ENCODE measurements at places on chromosomes 4 and X.

DNA sequence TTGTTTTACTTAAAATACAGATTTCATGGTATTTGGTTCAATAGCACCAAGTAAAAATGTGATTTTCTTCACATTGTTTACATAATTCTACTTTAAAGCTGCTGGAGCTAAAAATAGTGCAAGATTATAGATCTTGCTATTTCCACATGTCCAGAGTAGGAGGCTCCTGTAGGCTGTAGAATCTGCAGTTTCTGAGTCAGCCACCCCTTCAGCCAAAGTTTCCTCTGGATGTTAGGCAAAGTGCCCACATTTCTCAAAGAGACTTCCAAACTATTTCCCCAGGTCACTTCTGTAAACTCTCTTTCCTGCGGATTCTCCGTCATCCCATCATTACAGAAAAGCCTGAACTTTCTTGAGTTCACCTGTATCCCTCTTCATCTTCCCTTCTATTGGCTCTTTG, 342.5 kb upstream of the FSTL5 start:
- no peak for DNase-seq

GRCh38 chrX:152845618-152846240, 14.9 kb downstream of the NSDHL start:
- no peak for DNase-seq

GRCh38 chr4:84394386-84394785, 104.7 kb downstream of the NKX6-1 start:
- DNase-seq: no peak

DNA sequence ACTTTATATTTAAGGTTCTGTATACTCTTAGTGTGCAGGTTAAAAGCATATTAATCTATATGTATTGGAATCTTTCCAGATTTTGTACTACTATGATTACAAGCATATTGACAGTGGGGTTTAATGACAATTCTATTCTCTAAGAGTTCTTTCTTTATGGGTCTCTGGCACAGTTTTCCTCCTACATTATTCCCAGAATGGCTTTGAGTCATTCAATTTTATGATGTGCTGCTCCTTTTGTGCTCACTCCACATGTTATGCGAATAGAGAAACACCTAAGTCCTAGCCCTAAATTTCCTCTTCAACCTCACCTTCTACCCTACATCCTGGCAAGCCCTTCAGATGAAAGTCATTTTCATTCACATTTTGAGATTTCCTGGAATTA, 209.9 kb upstream of the DIAPH2 start:
- no peak for DNase-seq

DNA sequence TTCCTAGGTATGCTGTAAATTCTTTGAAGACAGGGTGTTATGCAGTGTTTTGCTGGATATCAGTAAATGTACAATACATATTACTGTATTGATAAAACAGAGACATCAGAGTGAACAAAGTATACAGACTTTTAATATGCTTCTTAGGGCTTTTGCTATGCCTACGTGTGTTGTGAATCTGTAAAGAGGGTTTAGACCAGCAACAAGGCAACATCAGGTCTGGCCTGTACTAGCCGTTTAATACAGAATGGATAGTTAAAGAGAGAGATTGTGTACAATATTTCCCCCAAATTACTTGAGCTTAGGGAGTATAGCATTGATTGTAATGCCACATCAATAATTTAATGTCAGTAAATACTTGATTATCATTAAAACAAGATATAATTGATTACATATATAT, 75.2 kb downstream of the PAQR3 start:
- no peak for DNase-seq

- no peak for DNase-seq
Observed at GRCh38 chr4:88610771-88611170, 18.5 kb downstream of the HERC3 start.

- DNase-seq: no peak
Observed at GRCh38 chr4:100075056-100075455, 115.2 kb downstream of the DDIT4L start.

DNA sequence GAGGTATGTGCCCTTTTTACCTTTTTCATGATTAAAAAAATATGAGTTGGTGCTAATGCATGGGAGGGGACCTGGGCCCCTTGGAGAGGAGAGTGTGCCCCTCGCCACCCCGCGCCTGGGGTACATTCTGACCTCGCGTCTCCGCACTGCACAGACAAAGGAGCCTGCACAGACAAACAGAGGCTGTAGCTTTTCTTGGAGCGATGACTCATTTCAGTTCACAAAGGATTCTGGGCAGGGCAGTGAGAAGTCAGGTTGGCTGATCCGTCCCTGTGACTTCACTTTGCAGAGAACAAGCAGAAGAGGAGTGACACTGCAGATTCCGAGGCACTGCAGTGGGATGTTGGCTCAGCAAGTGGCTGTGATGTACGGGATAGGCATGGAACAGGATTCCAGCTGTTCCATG, 82.9 kb downstream of the STOX2 start:
- no peak for DNase-seq

GRCh38 chr4:726235-726787, 20.7 kb downstream of the PCGF3 start:
- DNase-seq: no peak

- DNase-seq: no peak
Observed at GRCh38 chr4:114780205-114780604, 181.6 kb downstream of the UGT8 start.

GRCh38 chrX:154138857-154139256, 5.2 kb upstream of the OPN1LW start:
- DNase-seq: no peak

GRCh38 chr4:61493470-61493869, 293.3 kb downstream of the ADGRL3 start:
- no peak for DNase-seq

DNA sequence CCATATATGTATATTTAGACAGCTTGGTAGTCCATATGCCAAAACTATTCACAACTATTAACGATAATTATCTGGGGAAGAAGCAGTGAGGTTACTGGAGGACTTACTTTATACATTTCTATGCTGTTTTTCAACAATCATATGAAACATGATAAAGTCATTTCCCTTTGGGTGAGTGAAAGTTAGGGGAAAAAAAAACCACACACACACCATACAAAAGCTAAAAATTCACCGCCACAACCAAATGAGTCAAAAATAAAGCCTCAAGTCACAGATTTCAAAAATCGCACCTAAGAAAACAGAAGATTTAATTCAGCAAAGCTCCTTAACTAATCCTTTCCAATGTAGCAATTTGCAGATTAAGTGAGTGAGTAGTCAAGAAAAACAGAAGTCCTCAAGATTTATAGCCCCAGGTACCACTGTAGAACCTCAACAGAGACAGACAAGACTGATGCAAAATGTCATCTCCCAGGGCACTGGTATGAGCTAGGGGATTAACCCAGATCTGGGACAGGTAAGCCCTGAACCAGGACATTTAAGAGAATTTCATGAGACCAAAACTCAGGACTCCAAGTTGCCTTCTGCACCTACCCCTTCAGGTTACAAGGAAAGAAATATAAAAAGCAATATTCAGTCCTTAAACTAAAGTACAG, 35.1 kb downstream of the SYTL4 start:
- DNase-seq: no peak

DNA sequence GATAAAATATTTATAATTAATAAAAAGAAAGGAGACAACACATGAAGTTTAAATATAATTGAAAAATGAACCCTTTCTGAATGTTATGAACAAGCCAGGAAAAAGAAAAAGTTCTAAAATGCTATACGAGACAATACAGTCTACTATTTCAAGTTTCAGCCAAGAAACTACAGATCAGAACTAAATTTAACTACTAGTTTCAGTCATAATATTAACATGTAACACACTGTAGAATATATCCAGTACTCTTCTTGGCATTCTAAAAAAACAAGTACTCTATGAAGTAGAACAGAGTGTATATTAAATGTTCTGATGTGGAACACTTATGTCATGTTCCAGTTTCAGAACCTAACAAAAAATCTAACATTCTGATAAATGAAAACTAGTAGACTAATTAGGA, 679.7 kb downstream of the FAT4 start:
- no peak for DNase-seq

DNA sequence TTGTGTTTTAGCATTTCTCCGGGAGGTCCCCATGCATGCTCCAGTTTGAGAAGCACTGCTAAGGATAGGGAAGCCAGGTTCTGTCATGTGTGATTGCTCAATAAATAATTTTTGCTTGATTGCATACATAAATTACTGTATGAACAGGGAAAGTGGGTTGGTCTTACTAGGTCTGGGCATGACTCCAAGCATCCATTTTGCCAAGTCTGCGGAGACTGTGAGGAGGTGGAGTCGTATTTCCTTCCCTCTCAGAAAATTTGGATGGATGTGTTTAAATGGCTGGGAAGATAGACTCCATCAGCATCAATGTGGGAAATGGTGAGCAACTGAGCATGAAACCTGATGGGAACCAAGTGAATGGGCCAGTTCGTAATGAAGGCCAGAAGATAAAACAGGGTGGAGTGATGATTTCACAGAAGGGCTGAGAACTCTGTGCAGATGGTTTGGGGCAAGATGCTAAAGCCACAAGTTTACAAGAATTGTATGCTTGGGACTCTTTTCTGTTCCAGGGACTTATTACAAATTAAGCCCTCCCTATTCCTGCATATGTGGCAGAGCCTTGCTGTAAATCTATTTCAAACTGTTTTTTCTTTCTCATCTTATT, 84.1 kb downstream of the NHS start:
- DNase-seq: no peak

GRCh38 chrX:17488036-17488435, 113.0 kb downstream of the NHS start:
- DNase-seq: no peak

GRCh38 chr4:105182211-105182610, 35.5 kb downstream of the TET2 start:
- DNase-seq: no peak

DNA sequence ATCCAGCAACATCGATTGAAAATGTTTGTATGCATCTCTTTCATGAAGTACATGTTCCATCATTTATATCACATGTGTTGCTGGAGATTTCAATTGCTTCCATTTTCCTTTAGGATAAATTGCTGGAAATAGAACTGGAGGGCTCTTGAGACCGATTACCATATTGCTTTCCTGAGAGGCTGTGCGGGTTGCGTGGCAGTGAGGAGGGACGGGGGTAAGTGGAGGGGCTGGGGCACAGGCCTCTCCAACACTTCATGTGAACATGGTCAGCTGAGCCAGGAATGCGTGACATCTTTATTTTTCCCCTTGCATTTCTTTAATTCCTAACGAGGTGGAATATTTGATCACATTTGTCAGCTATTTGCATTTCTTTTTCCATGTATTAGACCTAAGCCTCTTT, 144.6 kb downstream of the TBL1X start:
- DNase-seq: no peak

- no peak for DNase-seq
Observed at GRCh38 chr4:93894995-93895394, 66.4 kb downstream of the ATOH1 start.

DNA sequence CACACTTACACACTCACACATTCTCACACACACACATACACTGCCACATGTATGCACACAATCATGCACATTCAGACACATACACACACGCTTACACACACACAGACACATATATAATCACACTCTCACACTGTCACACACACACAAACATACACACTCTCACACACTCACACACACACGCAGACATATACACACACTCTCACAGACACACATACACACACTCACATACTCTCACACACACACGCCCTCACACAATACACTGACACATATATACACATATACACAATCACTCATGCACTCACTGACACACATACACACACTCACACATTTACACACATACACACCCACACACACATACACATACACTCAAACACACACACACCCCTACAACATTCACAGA, 435.3 kb upstream of the FRG1 start:
- no peak for DNase-seq

- no peak for DNase-seq
Observed at GRCh38 chr4:52991472-52991871, 129.4 kb downstream of the RASL11B start.

- no peak for DNase-seq
Observed at GRCh38 chr4:149785696-149786431, 29.8 kb downstream of the IQCM start.

- no peak for DNase-seq
Observed at GRCh38 chr4:5801696-5802095, 90.7 kb downstream of the EVC start.

GRCh38 chr4:13922459-13922858, 294.9 kb upstream of the BOD1L1 start:
- no peak for DNase-seq

GRCh38 chr4:4430492-4431195, 43.7 kb downstream of the NSG1 start:
- no peak for DNase-seq
